ENCODE measurements at places on chromosomes 7 and 10.

DNA sequence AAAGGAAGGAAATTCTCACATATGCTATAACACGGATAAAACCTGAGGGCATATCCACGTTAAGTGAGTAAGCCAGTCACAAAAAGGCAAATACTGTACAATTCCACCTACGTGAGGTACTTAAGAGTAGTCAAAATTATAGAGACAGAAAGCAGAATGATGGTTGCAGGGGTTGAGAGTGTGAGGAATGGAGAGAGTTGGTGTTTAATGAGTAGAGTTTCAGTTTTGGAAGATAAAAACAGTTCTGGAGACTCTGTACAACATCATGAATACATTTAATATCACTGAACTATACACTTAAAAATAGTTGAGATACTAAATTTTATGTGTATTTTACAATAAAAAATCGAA lies 95.1 kb downstream of the SNX13 start:
- no peak for DNase-seq

GRCh38 chr10:14588084-14588937 lies 186.4 kb downstream of the FAM107B start:
- peak; percentile 88 for DNase-seq

DNA sequence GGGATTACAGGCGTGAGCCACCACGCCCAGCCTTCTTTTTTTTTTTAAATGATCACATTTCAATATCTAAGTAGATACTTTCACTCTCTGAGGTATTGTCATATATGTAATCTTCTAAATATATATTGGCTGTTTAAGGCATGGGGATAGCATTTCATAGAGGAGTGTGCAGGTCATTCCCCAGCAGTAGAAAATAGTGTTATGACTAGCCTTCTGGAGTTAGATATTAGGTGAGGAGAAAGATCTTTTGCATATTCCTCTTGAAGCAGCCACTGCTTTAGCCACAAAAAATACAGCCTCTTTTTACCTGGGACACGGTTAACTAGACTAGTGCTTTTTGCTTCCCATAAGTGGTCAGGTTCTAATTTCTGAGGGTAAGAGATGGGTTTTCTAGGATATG lies 28.9 kb downstream of the ADD3 start:
- no peak for DNase-seq

- DNase-seq, result no peak
Observed at GRCh38 chr7:55030314-55030713, 11.5 kb downstream of the EGFR start.

DNA sequence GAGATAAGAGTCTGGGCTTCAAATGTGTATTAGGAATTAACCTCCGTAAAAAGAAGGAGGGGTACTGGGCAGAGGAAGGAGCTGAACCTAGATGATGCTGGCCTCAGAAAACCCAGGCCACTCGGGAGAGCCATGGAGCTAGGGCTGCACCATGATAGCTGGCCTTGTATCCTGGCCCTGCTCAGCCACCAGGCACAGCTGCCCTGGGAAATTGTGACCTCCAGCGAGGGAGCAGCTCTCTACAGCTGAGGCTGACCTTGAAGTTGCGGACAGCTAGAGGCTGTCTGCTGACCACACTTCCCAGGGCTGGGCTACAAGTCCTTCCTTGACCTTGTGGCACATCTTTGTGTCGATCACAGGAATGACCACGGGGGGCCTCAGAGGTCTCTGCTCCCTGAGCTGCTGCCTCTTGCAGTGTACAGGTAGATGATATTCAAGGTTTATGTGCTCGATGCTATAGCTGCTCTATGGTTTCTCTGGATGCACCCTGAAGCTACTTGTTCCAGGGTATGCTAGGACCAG lies 38.3 kb upstream of the SLC35B4 start:
- DNase-seq, result no peak

DNA sequence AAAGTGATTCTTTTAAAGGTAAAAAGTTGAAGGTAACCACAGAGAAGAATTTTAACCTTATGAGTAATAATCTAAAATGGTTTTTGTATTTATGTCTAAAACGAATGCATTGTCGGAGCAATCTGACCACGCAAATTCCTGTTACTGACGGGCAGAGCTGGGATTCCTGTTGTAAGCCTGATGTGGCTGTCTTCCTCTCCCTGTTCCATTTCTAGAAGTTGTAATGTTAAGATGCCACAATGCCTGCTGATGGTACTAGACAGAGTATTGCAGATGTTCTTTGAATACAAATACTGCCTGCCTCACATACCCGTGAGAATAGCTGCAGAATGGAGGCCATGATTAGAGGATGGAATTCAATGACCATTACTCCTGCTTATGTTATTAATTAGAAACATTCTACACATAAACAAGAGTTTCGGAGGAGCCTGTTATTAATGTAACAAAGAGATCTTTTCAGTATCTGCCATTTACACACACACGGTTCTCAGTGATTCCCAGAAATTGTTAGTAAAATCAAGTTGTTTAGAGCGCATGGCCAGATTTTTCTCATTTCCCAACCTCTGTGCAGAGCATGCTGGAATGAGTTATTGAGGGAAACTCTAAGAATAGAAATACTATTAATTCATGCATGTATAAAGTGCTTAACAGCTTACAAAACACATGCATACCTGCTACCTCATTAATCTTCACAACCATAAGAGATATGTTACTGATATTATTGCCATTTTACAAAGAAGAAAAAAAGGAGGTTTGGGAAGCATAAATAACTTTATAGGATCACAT lies 196.8 kb downstream of the PTN start:
- no peak for DNase-seq

- DNase-seq, result no peak
Observed at GRCh38 chr7:260441-261281, 29.3 kb upstream of the FOXL3 start.

DNA sequence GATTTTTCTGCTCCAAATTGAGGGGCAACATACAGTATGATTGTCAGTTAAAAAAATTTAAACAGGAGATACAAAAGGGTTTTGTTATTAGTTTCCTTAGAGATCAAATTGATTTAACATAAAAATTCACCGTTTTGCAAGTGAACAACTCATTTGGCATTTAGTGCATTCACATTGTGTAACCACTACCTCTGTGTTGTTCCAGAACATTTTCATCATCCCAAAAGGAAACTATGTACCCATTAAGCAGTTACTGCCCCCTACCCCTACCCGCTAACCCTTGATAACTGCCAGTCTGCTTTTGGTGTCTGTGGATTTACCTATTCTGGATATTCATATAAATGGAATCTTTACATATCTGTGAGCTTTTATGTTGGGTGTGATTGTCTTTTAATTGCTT lies 3.1 kb downstream of the ZRANB1 start:
- DNase-seq, result no peak

GRCh38 chr7:158760936-158761335 lies 56.3 kb upstream of the NCAPG2 start:
- no peak for DNase-seq

DNA sequence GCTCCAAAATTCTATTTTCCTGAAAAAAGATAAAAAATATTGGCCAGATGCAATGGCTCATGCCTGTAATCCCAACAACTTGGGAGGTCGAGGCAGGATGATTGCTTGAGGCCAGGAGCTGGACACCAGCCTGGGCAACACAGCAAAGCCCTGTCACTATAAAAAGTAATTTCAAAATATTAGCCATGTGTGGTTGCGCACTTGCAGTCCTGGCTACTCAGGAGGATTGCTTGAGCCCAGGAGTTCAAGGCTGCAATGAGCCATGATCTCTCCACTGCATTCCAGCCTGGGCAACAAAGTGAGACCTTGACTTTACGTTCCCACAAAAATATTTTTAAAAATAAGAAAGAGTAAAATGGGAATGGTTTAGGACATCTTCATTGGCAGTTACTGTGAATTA lies 104.1 kb upstream of the AFAP1L2 start:
- no peak for DNase-seq

GRCh38 chr7:33792547-33793105 lies 112.7 kb upstream of the BMPER start:
- no peak for DNase-seq

DNA sequence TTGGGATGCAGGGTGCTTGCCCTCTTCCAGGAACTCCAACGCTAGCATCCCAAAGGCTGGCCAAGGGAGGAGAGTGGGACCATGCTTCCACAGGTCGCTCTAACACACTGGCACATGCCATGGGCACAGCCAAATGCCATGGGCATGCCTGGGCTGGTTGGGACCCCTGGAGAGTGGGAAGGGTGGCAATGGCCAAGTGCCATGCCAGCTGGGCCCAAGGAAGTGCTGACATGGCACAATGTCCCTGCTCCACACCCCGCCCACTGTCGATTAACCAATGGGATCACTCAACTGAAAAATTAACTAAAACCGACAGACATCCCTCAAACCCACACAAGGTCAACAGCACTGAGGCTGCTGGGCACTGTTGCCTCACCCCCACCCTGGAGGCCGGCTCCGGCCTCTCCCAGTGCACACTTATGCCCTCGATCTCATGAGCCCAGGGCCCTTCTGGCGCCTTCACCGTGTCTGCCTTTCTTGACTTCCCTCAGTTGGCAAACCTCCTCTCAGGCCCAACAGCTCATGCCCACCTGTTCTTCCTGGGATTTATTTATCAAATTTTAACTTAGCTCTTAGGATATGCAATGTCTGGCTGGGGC lies 83.4 kb downstream of the GOLGA7B start:
- no peak for DNase-seq

DNA sequence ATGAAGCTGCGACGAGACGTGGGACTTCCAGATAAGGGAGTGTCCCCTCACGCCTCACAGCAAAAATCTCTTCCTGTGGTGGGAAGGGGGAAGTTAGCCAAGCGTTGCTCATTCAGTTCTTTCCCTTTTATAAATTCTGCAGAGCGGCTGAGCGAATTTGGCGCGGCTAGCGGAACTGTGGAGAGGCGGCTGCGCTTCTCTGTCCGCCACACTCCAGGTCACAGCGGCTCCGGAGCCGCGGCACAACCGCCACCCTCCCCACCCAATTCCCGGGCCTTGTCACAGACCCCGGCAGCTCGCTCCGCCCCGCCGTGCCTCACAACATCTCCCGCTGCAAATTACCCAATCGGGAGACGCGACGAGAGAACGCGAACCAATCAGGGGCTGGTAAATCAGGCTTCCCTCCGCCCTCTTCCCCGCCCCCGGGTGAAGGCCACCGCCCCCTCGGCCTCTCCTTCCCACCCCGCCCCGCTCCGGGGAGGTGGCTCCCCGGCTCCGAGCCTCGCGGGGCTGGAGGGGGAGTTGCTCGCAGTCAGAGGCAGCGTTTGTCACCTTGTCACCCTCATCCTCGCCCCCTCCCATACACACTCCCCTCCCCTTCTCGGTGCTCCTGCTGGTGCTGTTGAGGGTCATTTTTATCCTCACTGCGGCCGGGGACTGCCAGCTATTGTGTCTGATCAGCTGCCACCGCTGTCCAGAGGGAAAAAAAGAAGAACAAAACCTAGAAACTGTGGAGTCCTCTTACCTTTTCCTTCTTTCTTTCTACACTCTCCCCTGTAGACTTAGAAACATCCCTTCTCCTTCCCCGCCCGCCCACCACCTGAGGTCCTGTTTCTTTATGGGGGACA lies 918 bp upstream of the ARHGAP21 start:
- DNase-seq, result peak; percentile 98

DNA sequence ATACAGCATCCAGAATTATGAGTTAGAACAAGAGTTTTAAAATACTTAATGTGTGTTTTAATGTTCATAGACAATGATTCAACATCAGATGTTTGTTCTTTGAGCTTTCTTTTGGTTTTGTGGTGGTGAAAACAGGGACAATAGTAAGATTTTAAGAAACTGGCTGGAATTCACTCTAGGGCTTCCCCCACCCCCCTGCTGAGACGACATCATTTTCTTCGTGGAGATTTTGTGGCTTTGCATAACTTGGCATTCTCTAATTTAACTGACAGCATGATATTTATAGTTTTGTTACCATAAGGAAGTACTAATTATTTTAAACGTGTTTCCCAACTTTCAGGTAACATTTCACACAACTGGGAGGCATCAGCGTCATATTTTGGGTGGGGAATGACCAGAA lies 184.1 kb downstream of the BICC1 start:
- no peak for DNase-seq

DNA sequence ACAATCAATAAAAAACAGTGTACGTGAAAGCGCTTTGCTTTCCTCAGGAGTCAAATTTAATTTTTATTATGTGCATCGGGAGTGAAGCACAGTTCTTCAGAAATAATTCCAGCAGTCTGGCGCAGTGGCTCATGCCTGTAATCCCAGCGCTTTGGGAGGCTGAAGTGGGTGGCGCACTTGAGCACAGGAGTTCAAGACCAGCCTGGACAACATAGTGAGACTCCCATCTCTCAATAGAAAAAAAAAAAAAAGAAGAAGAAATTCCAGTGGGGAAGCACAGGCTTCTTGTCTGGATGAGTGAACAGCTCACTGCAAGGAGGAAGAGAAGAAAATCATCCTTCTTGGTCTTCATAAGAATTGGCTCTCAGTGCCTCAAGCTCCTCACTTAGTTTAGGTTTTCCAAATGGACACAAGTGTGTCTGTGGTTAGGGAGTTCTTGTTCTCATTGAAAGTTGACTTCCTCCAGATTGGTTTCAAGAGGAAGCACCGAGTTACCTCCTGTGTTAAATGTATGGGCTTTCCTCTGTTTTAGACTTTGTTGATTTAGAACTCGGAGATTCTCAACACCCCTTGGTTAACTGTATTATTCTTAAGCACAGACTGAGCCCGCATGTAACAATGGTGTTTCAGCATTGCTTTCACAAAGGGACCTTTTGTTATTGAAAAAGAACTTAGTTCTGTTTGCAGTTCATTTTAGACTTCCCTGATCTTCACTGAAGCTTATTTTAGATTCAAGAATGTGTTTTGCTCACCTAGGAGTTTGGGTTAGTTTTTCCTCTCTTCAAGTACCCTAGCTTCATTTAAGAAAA lies 28.0 kb downstream of the LMTK2 start:
- no peak for DNase-seq

- DNase-seq, result no peak
Observed at GRCh38 chr10:58796824-58797223, 284.2 kb downstream of the BICC1 start.

GRCh38 chr7:86708031-86708680 lies 64.4 kb downstream of the GRM3 start:
- peak; percentile 60 for DNase-seq

DNA sequence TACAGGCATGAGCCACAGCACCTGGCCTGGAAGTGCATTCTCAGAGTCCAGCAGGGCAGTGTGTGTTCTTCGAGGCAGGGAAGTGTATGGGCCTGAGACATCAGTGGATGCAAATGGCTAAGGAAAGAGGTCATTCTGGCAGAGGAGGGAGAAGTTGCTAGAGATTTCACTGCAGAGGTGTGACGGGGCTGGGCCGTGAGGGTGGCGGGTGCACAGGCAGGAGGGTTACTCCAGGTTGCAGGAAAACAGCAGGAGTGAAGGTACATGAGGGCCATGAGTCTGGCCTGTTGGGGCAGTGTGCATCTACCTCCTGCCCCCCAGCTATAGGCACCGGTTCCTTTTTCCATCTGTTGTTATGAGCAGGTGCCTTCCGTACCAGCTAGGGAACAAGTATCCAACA lies 29.3 kb downstream of the COL26A1 start:
- DNase-seq, result no peak

- DNase-seq, result no peak
Observed at GRCh38 chr7:151544183-151544582, 24.5 kb upstream of the RHEB start.

All from spinal cord (tissue), 10 donors.